RPMI7951 (cell line): ENCODE measurements at places on chromosomes 16 and 17. TPM values are rescaled to one million over a fixed set of nuclear protein-coding genes. Genes with fewer than 3 reads are reported as not detected.

Gene CNGB1
- not detected in 2 replicates for total RNA-seq

Gene ABCA6
- total RNA-seq, result 0.10 TPM in 1 of 2 replicates, not detected in the other

Gene LDHD
- 0.68 and 0.96 TPM in 2 replicates for total RNA-seq

Gene KRT39
- 0.24 TPM in 1 of 2 replicates, not detected in the other for total RNA-seq

Gene SLC35G6
- total RNA-seq, result not detected in 2 replicates

Gene CHST6
- total RNA-seq, result 0.96 and 1.3 TPM in 2 replicates

- DNase-seq, result no peak
Measured at GRCh38 chr16:70252355-70252988, 732 bp upstream of the EXOSC6 start.

- no peak for DNase-seq
Measured at GRCh38 chr16:86987746-86988670, 329.2 kb downstream of the C16orf95 start.

DNA sequence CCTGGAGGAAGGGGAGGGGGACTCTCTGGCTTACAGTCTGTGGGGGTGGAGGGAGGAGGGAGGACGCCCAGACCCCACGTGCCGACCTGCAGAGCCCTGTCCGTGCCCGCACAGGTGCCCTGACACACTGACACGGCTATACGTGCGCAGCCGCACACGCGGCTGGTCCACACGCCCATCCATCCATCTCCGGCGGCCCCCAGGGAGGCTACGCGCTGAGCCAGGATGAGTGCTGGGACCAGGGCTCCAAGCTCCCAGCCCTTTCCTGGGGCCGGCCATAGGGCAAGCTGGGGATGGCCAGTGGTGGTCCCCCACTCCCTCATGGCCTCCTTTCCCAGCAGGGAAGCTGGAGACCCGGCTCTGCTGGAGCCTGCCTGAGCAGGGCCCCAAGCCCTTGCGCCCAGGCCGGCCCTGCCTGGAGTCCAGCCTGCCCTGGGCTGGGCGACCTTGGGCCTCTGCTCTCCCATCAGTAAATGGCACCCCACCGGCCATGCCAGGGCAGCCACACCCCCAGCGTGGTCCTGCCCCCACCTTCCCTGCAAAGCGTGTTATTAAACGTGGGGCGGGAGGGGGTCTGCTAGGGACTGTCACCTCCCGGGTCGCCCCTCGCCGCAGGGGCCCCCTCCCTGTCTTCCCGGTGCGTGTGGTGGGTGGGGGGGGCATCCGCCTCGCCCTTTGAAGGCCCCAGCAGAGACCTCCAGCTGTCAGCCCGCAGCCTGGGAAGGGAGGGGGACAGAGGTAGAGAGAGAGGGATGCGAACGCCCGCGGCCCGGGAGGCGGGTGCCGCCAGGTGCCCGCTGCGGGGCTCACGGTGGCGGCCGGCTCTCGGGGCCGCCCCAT, 863 bp downstream of the CASKIN1 start:
- no peak for DNase-seq

DNA sequence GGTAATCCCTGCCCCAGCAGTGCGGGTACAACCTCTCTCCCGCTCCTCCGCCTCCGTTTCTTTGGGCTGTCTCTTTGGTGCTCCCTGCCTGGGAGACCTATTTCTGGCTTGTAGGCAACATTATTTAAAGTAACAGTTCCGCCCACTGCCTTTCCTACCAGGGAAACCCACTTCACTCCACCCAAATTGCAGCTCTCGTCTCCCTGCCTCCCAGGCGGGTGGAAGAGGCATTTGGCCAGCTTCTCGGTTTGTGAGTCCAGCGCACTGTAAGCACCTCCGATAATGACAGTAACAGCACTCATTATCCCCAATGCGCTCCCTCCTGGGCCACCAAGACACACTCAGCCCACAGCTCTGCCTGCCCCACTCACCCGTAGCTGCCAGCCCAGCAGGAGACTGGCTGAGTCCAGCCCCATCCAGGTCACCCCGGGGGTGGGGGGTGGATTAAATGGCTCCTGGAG, 165.1 kb upstream of the CDC42EP4 start:
- no peak for DNase-seq

DNA sequence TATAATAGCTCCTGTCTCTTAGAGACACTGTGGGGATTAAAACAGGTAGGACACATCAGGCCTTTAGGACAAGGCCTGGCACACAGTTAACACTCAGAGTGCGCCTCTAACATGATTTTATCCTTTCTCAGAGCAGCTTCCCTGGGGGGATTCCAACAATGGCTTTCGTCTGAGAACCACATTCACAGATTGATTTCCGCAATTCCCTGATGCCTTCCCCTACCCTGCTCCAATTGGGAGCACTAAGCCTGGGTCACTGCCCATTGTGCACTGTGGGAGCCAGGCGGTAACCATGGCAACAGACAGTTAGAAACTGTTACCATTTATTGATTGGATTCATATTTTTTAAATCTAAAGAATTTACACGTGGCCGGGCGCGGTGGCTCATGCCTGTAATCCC, 5.9 kb upstream of the ALKBH5 start:
- DNase-seq, result no peak

DNA sequence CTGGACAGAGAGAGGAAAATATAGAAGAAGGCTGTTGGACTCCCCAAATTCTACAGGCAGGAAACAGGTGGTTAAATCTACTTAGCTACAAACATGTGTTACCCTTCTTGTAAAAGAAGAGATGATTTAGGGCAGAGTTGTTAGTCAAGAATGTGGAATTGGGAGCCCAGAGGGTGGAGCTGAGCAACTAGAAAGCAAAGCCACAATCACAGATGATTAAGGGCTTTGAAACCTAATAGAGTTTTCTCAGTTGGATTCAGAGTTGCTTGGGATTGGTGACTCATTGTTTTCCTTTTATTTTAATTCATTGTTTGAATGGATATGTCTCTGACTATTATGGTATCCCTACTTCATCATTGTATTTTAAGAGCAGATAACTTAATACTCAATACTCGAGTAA, 6.2 kb downstream of the ACSM5 start:
- peak; percentile 10 for DNase-seq

DNA sequence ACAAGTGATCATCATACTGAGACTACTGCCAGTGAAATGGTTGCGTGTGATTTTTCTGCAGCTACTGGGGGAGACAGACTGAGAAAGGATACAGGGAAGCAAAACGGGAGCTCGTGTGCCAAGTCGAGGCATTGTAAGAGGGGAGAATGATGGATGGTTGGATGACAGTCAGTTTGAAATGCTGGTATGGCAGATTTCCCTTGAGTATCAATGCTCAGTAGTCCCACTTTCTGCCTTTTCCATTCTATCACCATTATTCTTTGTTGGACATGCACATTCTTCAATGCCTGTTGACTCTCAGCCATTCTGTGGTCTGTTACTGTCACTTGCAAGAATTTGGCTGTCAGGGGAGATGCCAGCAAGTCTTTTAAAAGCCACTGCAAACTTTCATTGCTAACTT, 510.6 kb upstream of the RBFOX1 start:
- DNase-seq, result no peak

GRCh38 chr17:73121506-73121905, 29.0 kb upstream of the SLC39A11 start:
- DNase-seq, result no peak

- peak; percentile 38 for DNase-seq
Measured at GRCh38 chr16:67666032-67666551, 458 bp downstream of the ENKD1 start.

- no peak for DNase-seq
Measured at GRCh38 chr16:14024283-14024682, 46.8 kb upstream of the MRTFB start.

- peak; percentile 8 for DNase-seq
Measured at GRCh38 chr17:37405955-37406634, 541 bp downstream of the ACACA start.

DNA sequence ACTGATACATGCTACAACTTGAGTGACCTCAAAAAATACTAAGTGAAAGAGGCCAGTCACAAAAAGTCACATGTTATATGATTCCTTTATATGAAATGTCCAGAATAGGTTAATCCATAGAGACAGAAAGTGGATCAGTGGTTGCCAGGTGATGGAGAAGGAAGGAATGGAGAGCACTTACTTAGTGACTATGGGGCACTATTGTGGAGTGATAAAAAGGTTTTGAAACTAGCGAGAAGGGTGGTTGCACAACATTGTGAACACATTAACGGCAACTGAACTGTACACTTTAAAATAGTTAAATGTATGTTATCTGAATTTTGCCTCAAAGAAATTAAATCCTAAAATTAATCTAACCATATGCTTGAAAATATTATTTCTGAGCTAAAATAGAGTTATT, 25.9 kb downstream of the AMFR start:
- no peak for DNase-seq

DNA sequence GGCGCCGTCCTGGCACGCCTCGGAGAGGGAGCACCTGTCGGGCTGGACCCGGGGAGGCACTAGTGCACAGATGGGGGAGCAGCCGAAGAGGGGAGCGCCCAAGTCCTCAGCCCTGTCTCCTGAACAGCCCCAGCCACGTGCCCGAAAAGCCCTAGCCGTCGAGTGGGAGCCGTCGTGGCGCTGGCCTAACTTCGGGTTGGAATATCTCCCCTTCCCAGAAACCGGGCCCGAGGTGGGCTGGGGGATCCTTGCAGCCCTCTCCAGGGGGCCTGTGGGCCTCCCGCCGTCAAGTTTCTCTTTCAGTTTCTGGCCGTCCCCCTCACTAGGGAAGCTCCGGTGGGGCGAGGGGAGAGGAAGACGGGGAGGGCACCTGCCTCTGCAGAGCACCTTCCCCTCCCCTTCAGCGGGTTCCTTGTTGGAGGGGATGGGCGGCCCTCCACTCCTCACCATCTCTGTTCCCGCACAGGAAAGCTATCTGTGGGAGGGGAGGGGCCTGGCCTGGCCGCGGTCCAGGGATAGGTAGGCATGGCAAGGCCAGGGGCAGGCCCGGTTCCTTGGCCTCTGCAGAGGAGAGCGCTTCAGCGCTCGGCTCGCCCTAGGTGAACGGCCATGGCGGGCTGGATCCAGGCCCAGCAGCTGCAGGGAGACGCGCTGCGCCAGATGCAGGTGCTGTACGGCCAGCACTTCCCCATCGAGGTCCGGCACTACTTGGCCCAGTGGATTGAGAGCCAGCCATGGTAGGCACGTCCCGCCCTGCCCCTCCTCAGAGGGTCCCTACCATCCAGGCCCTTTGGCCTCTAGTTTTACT, 709 bp downstream of the STAT5A start:
- DNase-seq, result no peak

GRCh38 chr17:39277110-39277509, 51.4 kb upstream of the STAC2 start:
- no peak for DNase-seq

DNA sequence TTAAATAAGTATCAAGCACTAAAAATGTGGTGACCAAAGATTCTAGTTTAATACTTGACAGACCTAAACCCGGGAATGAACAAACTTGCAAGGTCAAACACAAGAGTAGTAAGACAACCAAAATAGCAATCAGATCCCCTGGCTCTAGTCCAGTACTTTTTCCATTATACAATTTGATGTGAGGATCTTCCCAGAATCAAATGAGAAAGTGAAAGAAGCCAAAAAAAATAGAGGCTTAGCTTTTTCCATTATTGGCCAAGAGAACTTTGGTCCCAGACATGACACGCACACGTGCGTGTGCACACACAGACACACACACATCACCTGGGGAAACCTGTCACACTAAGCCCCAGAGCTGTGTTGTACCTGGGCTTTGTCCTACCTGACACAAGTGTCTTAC, 300.6 kb upstream of the CDH5 start:
- DNase-seq, result peak; percentile 25

GRCh38 chr16:65666132-65666941, 544.5 kb upstream of the CDH11 start:
- DNase-seq, result no peak

DNA sequence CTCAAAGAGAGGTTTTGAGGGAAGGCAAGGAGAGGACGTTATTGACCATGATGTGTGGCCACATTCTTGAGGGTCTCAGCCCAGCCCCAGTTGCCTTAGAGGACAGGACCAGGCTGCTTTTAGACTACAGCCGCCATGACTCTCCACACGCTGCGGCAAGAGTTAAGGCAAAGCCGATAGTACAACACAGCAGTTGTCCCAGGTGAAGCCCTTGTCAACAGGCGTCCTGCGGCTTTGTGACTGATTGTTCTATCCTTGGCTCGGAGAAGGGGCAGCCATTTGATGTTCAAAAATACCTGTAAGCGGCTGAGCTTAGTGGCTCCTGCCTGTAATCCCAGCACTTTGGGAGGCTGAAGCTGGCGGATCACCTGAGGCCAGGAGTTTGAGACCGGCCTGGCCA, 28.8 kb downstream of the TMEM92 start:
- DNase-seq, result no peak

DNA sequence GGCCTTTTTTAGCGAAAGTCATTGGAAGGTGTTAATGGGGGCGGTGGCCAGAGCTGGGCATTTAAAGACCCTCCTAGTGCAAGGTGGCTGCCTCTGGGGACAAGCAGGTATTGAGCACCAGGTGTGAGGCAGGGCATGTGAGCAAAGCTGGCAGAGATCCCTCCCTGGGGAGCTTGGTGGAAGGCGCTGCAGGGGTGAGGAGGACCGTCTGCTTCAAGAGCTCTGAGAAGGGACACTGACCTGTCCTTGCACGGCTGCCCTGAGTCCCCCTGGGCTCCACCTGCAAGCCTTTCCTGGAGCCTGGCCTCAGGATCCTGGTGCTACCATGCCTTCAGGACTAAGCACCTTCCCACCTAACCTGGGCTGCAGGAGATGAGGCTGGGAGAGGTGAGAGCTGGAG, 127.0 kb upstream of the CIBAR2 start:
- no peak for DNase-seq
